RKO (cell line): ENCODE measurements at places on chromosomes 1 and 21.

- no peak for DNase-seq
Observed at GRCh38 chr1:229231754-229232119, 39.2 kb upstream of the RAB4A start.

DNA sequence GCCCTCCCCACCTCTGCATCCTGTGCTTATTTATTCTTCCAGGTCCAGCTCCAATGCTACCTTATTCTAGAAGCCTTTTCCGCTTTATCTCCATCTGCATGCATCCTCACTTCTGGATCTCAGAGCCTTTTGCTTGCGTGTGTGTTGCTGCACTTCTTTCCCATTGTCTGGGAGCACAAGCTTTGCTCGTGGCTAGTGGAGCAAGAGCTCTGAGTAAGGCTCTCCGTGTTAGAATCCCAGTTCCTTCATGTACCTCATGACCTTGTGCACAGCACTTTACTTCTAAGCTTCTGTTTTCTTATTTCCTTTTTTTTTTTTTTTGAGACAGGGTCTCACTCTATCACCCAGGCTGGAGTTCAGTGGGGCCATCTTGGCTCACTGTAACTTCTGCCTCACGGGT lies 140.0 kb upstream of the POU3F1 start:
- DNase-seq: no peak

GRCh38 chr1:154824179-154825000 lies 45.7 kb downstream of the KCNN3 start:
- no peak for DNase-seq

DNA sequence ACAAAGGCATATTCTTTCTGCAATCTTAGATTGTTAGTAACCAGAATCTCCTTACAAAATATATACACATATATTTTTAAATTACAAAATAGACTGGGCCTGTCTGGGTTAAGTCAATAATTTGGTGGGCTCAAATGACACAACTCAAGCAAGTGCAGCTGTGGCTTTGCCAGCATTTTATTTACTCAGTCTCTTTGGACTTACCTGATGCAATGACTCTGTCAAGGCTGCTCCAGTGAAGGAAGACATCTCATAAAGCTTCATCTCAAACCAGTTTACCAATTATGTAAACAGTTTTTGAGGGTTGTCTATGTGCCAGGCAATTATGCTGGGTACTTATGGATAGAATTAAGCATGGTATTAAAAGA lies 22.8 kb upstream of the ABCA4 start:
- no peak for DNase-seq

DNA sequence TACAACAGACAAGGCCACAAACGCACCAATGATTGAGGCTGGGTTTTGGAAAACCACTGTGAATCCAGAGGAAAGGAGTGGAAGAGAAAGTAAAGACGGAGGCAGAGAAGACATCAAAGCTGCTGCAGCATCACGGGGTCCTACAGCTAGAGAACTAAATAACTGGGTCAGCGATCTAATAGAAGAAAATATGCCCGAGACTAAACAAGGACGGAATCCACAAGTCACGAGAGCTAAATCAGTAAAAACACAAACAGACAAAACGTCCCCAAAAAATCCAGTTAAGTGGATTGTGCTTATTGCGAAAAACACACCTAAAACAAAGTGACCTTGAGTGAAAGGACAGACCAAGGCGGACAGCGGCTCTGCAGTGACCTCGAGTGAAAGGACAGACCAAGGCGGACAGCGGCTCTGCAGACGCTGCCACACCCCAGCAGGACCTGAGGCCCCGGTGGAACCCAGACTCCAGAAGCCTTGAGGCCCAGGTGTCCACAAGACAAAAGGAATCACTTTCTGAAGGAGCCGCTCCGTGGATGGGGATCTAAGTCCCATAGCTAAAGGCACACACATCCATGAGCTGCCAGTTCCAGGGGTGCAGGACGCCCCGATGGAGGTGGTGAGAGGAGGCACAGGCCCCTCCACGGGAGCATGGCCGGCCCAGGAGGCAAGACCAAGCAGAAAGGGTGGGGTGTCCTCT lies 6.0 kb downstream of the FTCD start:
- no peak for DNase-seq

DNA sequence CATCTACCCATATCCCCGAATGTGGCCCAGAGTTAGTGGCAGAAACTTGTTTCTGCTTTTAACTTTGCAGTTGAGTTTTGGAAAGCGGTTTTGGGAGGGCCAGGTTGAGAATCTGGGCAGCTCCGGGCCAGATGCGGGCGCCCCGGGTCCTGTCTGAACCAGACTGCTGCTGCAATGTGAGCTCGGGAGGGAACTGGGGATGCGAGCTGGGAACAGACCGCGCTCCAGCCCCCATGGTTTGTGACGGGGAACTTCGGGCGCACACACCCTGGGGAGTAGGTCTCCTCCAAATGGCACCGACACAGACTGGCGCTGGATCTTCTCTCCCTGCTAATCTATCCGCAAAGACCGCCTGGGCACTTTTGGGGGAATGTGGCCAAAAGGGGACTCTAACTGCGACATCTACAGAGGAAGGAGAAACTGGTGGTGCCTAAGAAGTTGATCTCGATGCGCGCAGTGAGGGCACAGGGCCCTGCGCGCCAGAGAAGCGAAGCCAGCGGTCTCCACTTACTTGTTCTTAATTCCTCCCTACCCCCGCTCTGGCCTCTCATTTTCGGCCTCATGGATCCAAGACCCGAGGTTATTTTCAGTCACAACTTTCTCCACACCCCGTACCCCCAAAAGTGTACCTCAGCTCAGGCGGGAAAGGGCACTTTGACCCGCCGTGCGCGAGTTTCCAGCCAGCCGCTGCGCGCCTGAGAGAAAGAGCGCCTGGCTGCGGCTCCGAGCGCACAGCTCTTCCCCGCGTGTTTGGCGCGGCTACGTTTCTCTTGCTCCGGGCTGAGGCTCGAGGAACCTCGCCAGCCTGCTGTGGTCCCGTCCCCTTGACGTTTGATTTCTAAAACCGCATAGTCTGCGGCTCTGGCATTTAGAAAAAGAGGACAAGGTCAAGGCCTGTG lies 411.0 kb upstream of the ESRRG start:
- no peak for DNase-seq

GRCh38 chr1:77832901-77833300 lies 53.5 kb downstream of the MIGA1 start:
- no peak for DNase-seq

- no peak for DNase-seq
Observed at GRCh38 chr1:232529747-232530146, 100.2 kb downstream of the SIPA1L2 start.

GRCh38 chr1:36816348-36816747 lies 218.0 kb downstream of the GRIK3 start:
- no peak for DNase-seq

DNA sequence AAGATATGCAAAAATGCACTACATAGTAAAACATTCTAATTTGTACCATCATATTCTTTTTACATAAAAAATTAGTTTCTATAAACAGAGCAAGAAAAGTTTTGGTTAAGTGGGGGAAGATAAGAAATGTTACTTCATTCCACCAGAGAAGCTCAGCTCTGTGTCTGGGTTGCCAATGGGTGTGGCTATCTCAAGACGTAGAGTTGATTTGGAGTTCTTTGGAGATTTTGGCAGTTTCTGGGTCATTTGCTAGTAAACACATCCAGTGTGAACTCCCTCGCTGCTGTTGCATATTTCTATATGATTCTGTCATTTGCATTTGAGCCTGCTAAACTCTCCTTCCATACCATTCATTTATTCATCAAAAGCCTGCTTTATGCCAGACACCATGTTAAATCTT lies 7.2 kb downstream of the RGL1 start:
- DNase-seq: no peak

DNA sequence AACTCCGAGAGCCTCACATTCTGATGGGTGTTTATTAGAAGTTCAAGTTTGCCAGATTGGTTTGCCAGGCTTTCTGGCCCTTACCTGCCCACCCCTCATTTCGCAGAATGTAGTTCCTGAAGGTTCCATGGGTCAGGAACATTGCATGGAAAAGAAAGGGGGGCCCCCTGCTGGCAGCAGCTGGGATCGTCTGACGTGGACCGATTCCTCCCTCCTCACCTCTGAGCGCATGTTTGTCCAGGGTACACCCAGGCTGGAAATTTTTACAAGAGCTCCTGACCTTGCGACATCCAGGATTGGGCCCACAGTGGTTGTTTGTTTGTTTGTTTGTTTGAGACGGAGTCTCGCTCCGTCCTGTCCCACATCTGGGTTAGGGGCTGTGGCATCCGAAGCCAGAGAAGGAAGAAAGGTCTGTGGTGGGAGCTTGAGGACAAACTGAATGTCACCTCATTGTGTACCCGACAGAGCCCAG lies 126.0 kb upstream of the TMEM51 start:
- DNase-seq: peak; percentile 30

DNA sequence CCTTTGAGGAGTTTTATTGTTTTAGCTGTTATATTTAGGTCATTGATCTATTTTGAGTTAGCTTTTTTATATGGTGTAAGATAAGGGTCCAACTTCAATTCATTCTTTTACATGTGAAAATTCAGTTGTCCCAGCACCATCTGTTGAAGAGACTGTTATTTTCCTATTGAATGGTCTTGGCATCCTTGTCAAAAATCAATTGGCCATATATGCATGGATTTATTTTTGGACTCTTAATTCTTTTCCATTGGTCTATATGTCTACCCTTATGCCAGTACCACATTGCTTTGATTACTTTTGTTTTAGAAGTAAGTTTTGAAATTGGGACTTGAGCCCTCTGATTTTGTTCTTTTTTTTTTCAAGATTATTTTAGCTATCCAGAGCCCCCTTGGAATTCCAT lies 35.8 kb upstream of the HUNK start:
- DNase-seq: no peak

DNA sequence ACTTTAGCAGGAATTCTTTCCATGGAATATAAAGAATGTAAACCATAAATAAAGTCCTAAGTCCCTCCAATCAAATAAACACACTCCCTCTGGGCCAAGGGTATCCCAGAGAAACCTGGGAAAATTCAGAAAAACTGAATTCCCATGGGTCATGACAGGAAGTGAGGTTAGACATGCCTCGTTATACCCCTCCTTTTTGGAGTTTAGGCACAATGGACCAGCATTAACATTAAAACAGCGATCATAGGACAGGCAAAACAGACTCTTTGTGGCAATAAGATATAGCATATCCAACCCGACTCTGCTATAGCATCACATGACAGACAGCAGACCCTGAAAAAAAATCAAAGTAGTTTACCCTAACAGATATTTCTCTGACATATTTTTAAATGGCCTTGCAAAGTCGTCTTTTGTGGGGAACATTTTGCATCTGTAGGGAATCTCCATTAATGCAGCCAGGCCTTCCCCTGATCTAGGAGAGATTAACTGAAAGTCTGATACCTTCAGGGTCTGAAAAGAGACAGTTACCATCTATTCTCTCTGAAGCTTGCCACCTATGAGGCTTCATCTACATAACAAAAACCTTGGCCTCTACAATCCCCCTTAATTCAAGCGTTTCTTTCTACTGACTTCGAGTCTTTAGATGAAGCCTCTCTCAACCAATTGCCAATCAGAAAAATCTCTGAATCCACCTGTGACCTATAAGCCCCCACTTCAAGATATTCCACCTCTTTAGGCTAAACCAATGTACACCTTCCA lies 143.0 kb upstream of the KCNK1 start:
- no peak for DNase-seq

DNA sequence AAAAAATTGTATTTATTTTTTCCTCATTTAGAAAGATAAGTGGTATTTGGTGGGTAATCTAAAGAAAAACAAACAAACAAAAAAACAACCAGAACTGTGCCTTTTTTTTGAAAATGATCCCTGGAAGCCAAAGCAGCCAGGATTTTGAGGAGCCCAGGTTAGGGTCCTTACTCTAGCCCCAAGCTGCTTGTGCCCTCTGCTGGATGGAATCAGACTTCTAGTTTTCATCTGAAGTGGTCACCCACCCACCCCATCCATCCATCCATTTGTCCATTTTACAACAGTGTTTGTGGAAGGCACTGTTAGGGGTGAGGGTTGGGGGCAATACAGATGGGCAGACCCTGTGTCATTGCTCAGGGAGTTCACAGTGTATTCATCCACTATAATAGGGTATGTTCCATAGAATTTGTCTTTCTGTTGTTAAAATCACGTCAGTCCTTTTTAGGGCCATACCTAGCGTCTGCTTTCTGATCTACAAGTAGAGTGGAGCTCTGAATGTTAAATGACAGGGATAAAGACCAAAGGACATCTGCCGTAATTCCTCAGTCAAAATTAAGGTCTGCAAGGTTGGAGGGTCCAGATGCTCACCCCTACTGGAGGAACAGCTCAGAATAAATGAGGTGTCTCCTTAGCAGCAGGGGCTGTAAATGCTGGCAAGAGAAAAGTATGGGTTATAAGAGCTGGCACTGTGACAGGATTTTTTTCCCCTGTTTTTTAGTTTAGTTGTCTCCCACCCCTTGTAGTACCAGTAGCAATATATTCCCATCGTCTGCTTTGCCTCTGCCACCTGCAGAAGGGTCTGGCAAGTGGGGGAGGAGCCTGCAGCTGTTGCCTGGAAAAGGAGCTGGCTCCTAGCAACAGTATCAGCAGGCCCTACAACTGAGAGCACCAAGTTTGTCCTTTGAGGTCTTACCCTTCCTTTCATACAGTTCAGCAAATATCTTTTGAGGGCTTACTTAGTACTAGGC lies 3.2 kb downstream of the LRRC42 start:
- peak; percentile 56 for DNase-seq

- no peak for DNase-seq
Observed at GRCh38 chr21:21675601-21676000, 677.4 kb downstream of the NCAM2 start.

DNA sequence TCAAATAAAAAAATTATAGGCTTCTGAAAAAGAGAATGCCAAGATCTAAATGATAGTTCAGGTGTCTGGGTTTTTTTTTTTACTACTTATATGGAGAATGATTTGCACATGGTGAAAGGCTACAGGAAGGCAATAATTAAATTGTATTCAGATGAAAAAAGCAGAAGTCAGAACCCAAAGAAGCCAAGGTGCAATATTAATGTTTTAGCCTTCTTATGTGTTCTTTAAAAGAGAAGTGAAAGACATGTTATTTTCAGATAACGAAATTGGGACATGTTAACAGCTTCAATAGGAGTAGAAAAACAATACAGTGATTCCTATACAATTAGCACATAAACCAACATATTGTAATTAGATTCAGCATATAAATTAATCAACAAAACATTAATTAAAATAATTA lies 452.9 kb upstream of the PRMT6 start:
- DNase-seq: no peak

DNA sequence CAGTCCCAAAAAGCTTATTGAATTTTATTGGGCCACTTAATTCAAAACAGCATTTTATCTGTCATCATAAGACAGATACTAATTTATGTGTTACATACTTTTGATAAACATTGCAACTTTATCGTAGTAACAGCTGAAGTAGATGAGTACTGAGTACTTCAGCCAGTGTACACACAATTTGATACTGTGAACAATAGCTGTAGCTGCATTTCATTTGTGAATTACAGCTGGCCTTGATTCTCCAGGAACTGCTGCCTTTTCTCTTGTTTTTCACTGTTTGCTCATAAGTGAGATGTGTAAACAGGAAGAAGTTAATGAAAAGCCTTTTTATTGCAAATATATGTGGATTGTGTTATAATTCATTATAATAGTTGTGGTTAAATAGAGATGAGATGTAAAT lies 10.2 kb downstream of the UAP1 start:
- DNase-seq: no peak

GRCh38 chr1:41573194-41573593 lies 88.7 kb upstream of the EDN2 start:
- DNase-seq: no peak

GRCh38 chr1:228097333-228098081 lies 5.6 kb downstream of the C1orf35 start:
- no peak for DNase-seq
